ENCODE measurements at places on chromosomes 4 and X. TPM values are rescaled to one million over a fixed set of nuclear protein-coding genes. Genes with fewer than 3 reads are reported as not detected.

Gene CENPVL3
- polyA plus RNA-seq, result not detected

Gene AFP
- polyA plus RNA-seq, result 0.96 TPM

Gene CT83
- not detected for polyA plus RNA-seq

Gene JCHAIN
- polyA plus RNA-seq, result 4.9 TPM

Gene FANCB
- polyA plus RNA-seq, result 4.2 TPM

Data from GM23248 (cell line).